ENCODE measurements at places on chromosomes 1 and 21. TPM values are rescaled to one million over a fixed set of nuclear protein-coding genes. Genes with fewer than 3 reads are reported as not detected.

Gene ARHGEF19
- 7.4 TPM for total RNA-seq

Gene LYST
- 87.3 TPM for total RNA-seq

- no peak for DNase-seq
- H3K4me1 ChIP-seq, result no peaks in the 10 kb centered on the region
- no peaks in the 10 kb centered on the region for H3K27me3 ChIP-seq
- no peak overlapping the region for H3K4me3 ChIP-seq
- H3K27ac ChIP-seq, result no peak overlapping the region
Observed at GRCh38 chr1:244552336-244552735, 91.3 kb downstream of the CATSPERE start.

- peaks cover 67% of the 10 kb centered on the region for H3K4me1 ChIP-seq
- no peak for DNase-seq
- peaks cover 9% of the 10 kb centered on the region for H3K36me3 ChIP-seq
Observed at GRCh38 chr1:93095804-93096585, 16.9 kb downstream of the MTF2 start.

GRCh38 chr1:70431874-70432273, 20.8 kb downstream of the CTH start:
- H3K4me3 ChIP-seq, result no peak overlapping the region
- no peak for DNase-seq
- no peaks in the 10 kb centered on the region for H3K27me3 ChIP-seq
- peaks cover 45% of the 10 kb centered on the region for H3K36me3 ChIP-seq
- peaks cover 2% of the 10 kb centered on the region for H3K4me1 ChIP-seq

All from activated CD8-positive, alpha-beta T cell treated with anti-CD3 and anti-CD28 coated beads for 36 hours (primary cell).